ENCODE measurements at places on chromosomes 12 and 14. TPM values are rescaled to one million over a fixed set of nuclear protein-coding genes. Genes with fewer than 3 reads are reported as not detected.

The KRT7 gene
- 11.5 TPM for total RNA-seq

The RPL10L gene
- total RNA-seq = not detected

The OR4E2 gene
- total RNA-seq = not detected

The TEP1 gene
- total RNA-seq = 19.4 TPM

The OR10P1 gene
- total RNA-seq = not detected

The KANSL2 gene
- total RNA-seq = 48.1 TPM

The DBX2 gene
- total RNA-seq = 0.27 TPM

The LRRK2 gene
- total RNA-seq = 0.23 TPM

The ARHGAP9 gene
- 3.9 TPM for total RNA-seq

The CD163L1 gene
- total RNA-seq = 0.32 TPM
